ENCODE measurements at places on chromosomes 12 and 14.
A peak's percentile ranks its signal among the peaks of the same experiment; 100 is the strongest.

GRCh38 chr12:66020481-66020880 is 110.1 kb downstream of the LLPH start:
- no peak for DNase-seq

DNA sequence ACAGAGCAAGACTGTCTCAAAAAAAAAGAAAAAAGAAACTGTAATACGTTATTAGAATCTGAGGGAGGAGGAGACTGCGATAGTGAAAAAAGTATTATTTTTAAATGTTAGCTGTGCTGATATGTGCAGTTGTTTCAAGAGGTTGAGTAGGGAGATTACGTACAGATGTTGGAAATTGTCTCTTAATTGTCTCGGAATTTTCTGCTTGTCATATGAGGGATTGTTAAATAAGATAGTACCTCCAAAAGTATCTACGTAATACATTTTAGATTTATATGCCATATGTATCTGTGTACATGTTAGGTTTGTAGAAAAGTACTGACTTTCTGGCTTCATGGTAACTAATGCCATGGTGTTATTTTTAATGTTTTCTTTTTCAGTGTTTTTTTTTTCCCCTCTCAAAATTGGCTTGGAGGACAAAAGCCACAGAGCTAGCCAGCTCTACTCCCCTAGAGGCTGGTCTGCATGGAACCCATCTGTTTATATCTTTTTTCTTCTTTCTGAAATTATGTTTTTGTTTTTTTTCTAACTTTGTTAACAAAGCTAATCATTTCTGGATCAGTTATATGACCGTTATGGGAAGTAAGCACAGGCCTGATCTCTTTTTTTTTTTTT is 3.4 kb downstream of the RIMKLB start:
- DNase-seq, result no peak

GRCh38 chr12:70258605-70259403 is 15.6 kb downstream of the CNOT2 start:
- DNase-seq, result no peak

- no peak for DNase-seq
These were observed 878.0 kb upstream of the TMEM132C start for GRCh38 chr12:127388985-127389384.

DNA sequence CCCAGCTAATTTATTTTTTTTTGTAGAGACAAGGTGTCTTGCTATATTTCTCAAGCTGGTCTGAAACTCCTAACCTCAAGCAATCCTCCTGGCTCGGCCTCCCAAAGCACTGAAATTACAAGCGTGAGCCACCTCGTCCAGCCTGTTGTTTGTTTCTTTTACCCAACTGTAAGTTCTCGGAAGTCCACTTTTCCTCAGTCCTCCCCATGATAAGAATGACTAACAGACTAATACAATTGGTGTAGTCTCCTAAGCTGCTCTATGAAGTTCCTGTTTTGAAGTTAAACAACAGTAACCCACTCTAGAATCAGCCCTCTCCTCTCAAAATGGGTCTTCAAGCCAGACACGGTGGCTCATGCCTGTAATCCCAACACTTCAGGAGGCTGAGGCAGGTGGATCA is 36.5 kb downstream of the HIGD1C start:
- DNase-seq, result no peak

DNA sequence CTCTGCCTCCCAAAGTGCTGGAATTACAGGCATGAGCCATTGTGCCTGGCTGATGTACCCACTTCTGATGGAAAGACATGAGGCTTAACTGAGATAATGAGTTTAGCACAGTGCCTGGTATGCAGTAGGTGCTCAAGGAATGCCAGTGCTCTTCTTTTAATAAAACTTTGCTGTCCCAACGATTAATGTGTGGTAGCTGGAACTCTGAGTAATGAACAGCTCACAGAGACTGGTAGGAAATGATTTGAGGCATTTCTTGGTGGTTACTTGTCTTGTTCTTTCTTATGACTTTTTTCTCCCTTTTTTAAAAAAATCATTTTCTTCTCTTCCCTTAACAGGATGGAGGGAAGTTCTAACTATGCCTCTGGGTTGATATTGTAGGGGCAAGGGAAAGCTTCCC is 235.7 kb upstream of the PWP1 start:
- no peak for DNase-seq

GRCh38 chr14:57575482-57575881 is 81.8 kb upstream of the CCDC198 start:
- DNase-seq, result no peak

- no peak for DNase-seq
These were observed 6.7 kb downstream of the ARHGAP5 start for GRCh38 chr14:32083789-32084188.

- DNase-seq, result no peak
These were observed 33.0 kb downstream of the HIGD1C start for GRCh38 chr12:50985322-50985721.

DNA sequence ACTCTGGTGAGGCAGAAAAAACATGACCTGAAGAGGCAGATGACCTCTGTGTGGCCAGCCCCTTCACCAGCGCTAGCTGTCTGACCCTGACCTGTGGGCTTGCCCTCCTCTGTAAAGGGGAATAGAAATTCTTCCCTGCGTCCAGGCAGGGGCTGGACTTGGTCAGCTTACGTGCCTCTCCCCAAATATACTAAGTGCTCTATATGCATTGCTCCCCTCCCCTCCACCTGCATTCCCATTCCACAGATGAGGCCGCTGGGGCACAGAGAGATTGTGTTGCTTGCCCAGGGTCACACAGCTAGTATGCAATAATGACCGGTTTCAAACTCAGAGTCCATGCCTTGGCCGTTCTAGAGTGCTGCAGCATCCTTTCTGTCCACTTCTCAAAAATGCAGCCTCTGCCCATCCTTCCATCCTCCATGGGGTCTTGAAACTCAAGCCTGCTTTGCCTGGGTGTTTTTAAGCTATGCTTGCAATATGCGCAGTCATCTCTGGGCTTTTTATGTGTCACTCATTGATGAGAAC is 303.9 kb downstream of the CACNA1C start:
- DNase-seq, result no peak

DNA sequence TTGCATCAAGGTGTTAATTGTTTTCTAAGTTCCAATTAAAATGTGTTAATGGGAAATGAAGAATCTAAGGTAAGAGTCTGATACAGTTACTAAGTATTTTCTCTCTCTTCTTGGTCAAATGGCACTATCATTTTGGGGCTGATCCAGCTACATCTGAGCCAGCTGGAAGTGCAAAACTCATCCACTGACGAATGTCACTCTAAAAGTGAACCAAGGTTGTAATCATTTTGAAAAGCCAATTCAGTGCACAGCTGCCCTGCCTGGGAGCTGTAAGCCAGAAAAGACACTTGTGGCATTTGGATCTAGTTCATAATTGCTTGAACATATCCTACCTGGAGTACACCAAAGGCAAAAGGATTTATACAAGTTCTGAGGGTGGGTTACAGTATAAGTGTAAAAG is 1011.3 kb downstream of the AACS start:
- DNase-seq, result no peak

DNA sequence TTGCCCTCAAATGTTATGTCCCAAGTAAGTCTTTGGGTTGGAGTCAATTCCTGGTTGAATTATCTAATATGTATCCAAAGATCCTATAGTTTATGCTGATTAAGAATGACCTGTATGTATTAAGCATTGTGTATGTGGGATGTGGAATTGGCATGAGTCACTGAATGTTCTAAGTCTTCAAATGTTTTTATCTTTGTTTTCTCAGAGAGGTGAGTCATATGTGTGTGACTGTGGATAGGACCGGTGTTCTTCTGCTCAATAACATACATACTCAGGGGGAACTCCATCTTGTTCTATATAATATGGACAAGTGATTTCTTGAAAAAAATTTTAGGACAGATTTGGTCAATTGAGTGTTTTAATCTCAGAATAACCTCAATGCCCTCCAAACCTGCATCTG is 57.9 kb downstream of the NAV3 start:
- no peak for DNase-seq

DNA sequence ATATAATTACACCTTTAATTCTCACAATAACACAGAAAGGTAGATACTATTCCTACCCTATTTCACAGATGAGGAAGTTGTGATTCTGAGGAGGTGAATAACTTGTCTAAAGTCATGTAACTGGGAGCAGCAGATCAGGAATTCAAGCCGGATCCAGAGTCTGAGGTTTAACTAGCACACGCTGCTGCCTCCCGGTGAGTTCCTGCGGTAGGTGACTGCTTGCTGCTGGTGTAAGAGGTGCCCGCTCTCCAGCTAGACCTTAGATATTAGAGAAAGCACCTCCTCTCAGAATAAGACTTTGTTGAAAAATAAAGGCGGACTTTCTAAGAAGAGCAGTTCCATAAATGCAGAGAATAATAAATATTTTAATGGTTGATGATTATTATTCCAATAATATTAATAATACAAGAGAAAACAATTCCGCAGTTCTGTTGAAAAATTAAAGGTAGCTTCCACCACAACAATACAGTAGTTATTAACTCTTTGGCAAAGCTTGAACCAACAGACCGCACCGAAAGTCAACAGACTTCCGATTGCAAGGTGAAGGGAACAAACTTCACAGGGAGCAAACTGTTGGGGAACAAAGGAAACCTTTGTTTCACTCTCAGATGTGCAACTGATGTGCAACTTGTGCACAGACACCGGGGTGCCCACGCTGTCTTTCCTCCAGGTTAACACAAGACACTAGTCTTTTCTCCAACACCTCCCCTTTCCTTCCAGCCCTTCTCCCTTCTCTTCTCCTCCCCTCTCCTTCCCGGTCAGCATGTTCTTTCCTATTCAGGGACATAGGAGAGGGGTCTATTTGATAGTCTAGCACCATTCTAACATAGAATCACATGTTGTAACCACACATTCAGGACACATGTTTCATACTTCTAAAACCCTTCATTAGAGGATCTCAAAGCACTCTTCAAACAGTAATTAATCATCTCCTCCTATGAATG is 73.2 kb upstream of the EGLN3 start:
- no peak for DNase-seq

GRCh38 chr12:26182377-26182776 is 13.0 kb upstream of the SSPN start:
- no peak for DNase-seq

DNA sequence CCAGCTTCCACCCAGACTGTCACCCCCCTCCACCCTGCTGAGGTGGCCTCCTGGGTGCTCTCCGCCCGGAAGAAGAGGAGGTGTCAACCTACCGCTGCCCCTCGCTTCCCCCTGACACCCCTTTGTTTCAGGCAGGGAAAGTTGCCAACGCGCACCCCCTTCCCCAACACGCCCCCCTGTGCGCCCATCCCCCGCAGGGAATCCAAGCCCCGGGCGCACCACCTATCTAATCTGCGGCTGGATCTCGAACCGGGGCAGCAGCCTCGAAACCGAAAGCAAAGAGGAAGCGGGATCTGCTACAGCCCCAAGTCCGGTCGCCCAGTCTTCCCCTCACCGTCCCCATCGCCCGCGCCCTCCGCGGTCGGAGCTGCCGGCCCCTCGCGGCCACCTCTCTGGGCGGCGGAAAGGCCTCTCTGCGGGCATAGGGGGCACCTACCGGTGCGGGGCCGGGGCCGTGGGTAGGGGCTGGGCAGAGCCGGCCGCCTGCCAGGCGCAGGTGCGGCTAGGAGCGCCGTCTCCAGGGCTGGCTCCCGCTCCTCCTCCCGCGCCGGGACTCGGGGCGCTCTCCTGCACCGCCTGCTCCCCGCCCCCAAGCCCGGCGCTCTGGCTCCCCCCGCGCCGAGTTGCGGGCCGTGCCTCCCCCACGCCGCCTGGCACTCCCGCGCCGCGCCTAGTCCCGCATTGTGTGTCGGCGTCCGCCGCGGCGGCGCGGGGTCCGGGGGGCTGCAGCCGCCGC is 18.3 kb upstream of the PLEKHH1 start:
- peak; percentile 78 for DNase-seq

DNA sequence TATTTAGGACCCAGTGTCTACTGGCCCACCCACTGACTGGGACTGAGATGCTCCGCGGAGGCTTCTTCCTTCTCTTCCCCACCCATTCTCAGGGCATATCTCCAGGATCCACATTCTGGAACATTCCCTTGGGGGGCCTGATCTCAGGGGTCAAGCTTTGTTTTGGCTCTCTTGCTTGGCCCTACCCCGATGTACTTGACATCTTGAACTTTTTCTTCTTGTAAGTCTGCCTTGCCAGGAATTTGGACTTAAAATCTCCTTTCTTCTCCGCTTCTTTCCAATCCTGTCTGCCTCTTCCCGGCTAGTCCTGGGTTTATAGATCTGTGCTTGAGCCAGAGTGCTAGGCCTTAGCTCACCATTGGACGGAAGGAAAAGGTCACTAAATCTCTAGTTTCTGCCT is 22.1 kb downstream of the DACT1 start:
- DNase-seq, result no peak

DNA sequence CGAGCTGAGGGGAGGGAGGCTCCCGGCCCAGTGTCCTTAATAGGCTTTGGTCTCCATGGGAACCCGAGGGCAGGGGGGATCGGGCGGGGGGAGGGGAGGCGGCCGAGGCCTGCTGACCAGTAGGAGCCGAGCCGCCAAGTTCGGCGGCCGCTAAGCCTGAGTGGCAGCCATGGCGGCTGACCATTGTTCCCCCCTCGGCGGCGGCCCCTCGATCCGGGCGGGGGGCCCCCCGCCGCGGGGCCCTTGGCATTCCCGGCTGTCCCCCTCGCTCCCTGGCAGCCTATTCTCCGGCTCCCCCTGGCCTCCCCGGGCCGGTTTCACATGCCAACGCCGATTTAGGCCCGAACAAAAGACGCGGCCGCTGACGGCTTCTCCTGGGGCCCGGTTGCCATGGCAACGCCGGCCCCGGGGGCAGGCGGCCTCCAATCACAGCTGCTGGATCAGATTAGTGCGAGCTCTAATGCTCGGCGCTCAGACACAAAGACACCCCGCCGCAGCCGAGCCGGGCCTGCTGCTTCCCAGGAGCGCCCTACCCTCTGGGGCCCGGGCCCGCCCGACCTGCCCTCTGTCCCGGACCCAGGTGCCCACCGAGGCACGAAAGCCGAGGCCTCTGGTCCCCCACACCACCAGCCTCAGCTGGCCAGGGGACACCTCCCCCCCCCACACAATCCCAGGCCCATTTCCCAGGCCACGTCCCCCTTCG is 7.3 kb downstream of the MSI1 start:
- DNase-seq, result no peak

- DNase-seq, result no peak
These were observed 62.1 kb downstream of the ZNF641 start for GRCh38 chr12:48288387-48289268.

DNA sequence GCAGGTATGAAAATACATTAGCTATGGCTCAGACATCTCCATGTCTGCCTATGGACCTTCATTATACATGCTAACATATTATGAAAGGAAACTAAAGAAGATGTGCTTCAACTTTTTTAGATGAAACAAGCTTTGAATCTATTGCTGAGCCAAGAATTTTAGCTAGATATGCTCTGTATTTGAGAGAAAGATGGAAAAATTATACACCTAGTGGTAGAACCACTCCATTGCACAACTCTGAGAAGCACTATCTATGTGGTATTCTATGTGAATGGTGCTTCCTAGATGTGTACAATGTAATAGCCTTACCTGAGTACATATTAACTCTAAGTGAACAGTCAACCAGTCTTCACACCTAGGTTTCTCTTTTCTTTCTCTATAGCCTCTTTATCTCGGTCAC is 17.3 kb downstream of the EPYC start:
- no peak for DNase-seq

Data from GM19239 (cell line).